Activated CD8-positive, alpha-beta memory T cell treated with anti-CD3 and anti-CD28 coated beads for 4 hours (primary cell): ENCODE measurements at places on chromosomes 3 and 15.

- DNase-seq: no peak
These were observed 71.1 kb upstream of the CCNL1 start for GRCh38 chr3:157231071-157231470.

GRCh38 chr3:128394033-128394432 is 72.7 kb downstream of the DNAJB8 start:
- DNase-seq: no peak

DNA sequence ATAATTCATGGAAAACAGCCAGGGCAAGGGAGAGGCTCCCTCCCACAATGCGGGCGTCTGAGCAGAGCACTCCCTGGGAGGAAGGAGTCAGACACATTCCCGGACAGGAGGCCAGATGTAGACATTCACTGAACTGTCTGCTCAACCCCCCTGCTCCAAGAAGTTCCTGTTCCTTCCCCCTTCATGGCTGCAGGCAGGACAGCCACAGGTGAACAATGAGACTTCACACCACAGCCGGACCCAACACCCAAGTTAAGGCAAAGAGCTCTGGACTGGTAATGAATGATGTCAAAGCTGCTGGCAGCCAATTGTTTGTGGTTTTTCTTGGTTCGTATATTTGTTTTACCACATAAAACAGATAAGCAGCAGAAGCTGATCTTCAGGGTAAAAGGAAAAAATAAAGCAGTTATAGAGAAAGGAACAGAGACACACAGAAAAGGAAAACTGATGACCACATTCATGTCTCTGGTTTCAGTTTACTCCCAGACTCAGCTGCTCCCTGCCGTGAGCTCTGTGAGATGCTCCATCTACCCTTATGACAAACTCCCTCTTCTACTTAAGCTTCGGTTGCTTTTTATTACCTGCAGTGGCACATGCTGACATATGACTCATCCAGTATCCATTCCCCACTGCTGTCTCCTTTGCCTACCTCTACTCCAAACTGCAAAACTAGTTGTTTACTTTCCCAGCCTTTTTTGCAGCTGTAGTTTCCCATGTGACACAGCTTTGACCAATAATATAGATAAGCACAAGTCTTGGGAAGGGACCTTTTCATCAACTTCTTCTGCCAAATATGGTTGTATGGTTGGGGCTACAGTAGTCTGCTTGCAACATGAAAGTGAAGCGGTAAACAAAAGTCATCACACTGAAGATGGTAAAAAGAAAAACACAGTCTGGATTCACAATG is 33.1 kb downstream of the DZIP1L start:
- DNase-seq: no peak

DNA sequence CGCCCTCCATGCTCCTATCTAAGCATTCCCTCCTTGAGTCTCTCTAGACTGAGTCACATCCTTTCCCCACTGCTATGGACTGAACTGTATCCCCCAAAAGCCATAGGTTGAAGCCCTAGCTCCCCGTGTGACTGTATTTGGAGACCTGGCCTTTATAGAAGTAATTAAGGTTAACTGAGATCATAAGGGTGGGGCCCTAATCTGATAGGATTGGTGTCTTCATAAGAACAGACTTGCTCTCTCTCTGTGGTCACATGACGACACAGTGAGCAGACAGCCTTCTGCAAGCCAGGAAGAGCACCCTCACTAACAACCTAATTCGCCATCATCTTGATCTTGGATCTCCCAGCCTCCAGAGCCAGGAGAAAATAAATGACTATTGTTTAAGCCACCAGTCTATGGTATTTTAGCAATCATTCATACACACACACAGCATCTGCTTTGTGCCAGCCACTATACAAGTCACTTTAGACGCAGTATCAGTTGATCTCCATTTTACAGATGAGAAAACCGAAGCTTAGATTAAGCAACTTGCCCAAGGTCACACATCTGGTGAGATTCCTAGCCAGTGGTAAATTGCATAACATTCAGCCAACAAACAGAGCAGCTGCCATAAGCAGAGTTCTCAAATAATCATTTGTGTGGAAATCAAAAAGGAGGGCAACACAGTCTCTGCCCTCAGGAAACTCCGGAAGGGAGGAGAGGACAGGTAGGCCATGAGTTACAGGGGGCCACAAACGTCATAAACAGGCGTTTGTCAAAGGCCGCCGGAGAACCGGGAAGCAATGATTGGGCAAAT is 66.3 kb upstream of the HES1 start:
- no peak for DNase-seq

GRCh38 chr15:40871749-40872617 is 2.1 kb downstream of the RHOV start:
- no peak for DNase-seq

GRCh38 chr3:116563351-116563750 is 118.1 kb upstream of the LSAMP start:
- no peak for DNase-seq

GRCh38 chr3:155404486-155404885 is 111.0 kb upstream of the STRIT1 start:
- no peak for DNase-seq

DNA sequence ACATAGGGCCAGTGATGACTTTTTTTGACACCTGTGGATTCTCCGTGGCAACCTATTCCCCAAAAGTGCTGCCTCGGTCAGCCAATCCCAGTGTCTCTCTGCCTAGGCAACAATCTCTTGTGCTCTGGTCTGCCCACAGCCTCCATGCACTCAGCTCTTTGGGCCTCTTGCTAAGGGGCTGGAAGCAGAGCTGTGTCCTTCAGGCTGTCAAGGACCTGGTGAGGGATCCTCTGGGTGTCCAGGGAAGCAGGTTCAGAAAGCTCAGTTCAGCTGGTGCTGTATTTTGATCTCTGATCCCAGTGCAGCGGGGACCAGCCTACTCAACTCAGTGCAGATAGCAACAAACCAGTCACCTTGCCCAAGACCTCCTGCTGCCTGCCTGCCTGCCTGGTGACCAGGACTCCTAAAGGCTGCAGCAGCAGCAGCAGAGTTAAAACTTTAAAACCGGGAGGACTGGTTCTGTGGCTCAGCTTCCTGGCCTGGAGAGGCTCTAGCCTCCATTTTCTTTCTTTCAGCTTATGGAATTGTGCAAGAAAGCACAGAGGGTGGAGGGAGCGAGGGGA is 6.2 kb downstream of the PAK6 start:
- no peak for DNase-seq

GRCh38 chr15:27990521-27991515 is 108.3 kb downstream of the OCA2 start:
- no peak for DNase-seq

DNA sequence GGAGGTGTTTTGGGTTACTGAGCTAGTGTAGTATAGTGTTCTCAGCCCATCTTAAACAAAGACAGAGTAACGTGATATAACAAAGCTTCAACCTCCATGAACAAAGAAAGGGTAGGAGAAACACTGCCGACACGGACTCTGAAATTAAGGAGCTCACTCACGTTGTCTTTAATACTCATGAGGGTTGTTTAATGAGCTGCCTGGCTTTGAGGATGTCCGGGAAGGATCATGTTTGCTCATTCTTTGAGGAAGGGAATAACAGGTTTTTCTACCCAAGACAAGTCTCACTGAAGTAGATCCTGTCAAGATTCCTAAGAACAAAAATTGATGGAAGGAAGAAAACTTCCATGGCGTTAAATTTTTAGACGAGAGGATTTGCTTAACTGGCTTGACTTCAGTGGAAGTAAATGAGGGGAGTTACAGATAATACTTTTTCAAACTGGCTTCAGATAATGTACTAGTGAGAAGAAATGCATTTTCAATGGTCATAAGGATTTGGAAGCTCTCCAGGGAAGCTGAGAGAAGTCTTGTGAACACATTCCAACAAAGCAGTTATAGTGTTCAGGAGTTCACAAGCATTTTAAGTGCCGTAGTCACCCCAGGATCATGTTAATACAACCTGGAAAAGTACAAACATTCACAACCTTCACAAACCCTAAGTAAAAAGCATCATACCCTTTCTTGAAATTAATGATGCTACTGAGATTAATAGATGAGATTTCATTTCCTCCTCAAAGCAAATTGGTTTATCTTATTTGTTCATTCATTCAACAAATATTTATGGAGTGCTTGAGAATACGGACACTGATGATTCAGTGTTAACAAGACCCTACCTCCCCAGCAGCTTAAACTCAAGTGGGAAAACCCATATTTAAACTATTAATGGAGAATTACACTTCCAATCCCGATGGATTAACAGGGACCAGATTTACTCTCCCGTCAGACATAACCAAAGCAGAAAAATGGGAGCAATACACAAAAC is 101.5 kb downstream of the SHQ1 start:
- no peak for DNase-seq

DNA sequence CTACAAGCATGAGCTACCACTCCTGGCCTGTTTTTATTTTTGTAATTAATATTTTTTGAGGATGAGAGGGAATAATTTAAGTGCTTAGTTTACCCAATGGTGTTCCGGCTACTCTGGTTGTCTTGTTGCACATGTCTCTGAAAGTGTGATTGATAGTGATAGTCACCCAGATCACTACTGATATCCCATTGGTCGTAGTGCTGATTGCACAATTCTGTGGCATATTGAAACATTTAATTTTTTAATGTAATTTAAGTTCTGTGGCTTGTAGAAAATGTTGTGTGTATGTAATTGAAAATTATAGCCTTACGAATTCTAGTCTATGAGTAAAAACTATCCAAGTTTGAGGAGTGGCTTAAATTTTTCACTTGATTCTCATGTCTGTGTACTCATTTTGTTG is 11.9 kb downstream of the ARIH2 start:
- DNase-seq: no peak

DNA sequence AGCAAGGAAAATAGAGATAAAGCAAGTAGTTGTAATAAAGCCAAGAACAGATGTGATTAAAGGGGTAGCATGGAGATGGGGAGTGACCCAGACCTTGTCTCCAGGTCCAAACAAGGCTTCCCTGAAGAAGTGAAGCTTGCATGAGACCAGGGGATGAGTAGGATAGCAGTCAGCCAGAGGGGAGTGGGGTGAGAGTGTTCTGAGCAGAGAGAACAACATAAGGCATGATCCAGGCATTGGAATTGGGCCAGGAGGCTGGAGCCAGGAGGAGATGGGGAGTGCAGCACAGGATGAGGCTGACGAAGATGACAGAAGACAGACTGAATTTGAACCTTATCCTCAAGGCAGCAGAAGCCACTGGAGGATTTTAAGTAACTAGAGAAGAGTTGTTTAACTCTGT is 7.2 kb downstream of the TMOD2 start:
- no peak for DNase-seq

DNA sequence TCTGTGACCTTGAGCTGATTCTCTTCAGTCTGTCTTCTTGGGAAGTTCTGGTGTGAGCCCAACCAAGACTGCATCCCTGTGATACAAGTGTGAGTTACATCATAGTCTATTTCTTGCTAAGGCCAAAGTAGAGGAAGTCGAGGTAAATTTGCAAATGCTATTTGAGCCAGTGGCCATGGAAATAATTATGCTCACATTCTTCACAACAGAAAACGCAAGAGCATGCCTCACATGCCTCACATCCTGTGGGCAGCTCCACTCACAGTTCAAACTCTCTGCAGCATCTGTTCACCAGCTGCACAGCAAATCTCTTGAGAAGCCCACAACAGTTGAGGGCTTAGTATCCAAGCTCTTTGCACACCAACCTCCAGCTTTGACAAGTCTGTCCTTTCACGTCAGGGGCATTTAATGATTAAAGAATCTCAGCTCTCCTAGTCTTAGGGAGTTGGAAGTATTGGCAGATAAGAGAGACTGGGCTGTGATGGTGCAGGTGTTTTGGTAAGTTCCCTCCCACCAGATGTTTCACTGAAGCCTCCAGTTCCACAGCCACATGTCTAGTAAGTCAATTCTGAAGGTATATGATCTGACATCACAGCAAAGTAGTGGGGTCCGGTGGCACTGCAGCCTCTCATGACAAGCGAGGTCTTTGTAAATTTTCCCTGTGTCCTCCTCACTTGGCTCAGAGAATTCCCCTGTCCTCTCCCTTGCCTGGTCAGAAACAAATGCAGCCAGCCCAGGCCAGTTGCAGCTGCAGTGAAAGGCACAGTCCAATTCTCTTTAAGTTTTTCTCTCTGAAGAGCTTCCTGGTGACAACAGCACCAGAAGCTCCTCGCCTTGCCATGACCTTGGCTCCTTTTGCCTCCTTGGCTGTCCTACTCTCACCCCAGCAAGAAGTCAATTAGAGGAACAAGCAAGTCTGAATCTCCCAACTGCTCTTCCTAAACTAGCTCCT is 166.1 kb downstream of the SSR3 start:
- no peak for DNase-seq

GRCh38 chr3:181976526-181976925 is 264.8 kb downstream of the SOX2 start:
- no peak for DNase-seq

- no peak for DNase-seq
These were observed 17.4 kb upstream of the SECISBP2L start for GRCh38 chr15:49063402-49064280.

DNA sequence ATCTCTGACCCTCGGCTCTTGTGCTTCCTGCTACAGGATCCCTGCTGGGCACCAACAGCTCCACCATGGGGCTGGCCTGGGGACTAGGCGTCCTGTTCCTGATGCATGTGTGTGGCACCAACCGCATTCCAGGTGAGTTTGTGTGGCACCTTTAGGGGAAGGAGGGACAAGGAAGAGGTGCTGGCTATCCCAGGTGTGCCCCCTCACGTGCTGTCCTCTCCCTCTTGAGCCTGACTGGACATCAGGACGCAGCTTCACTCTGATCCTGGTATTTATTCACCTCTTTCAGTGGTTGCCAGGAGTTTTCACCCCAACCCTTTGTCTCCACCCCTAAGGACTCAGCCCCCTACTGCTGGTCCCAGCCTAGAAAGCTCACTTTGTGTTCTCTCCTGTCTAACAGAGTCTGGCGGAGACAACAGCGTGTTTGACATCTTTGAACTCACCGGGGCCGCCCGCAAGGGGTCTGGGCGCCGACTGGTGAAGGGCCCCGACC is 960 bp downstream of the THBS1 start:
- DNase-seq: no peak

DNA sequence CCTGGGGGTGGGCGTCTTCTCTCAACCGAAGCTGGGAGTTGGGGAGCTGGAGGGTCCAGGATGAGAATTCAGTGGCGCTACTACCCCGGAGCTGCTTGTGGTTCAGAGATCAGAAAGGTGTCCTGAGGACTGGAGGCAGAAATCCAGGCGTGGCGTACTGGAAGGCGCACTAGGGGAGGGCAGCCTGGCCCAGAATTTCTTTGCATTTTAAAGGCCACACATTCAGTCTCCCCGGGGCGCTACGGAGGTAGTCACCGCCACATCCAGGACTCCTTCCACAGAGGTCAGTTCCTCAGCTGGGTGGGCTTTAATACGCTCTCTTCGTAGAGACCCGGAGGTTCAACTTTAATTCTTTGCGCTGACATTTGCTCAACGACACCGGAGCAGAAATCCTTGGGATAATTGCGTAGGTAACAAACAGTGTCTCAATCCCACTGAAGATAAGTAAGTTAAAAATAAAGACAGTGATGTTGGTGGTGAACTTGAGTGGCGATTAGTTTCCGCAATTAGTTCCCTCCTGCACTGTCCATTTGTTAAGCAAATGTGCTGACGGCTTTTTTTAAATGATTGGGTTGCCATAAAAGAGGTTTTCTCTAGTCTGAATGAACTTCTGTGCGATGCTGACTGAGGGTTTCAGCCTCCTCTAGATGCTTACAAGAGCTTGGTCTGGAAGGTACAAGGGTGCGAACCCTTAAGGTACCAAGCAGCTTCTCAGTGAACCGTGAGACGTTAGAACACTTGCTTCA is 535 bp downstream of the MCTP2 start:
- no peak for DNase-seq

GRCh38 chr3:113741086-113741485 is 5.0 kb downstream of the NAA50 start:
- no peak for DNase-seq

GRCh38 chr3:139074565-139075115 is 29.9 kb upstream of the PRR23C start:
- no peak for DNase-seq

GRCh38 chr15:36905908-36906307 is 194.4 kb downstream of the MEIS2 start:
- no peak for DNase-seq

- no peak for DNase-seq
These were observed 471.0 kb upstream of the PROK2 start for GRCh38 chr3:72255791-72256559.
